HAP-1 (cell line): ENCODE measurements at places on chromosomes 11 and 22.

GRCh38 chr11:20208622-20209111, 48.4 kb upstream of the DBX1 start:
- DNase-seq: peak; percentile 69

DNA sequence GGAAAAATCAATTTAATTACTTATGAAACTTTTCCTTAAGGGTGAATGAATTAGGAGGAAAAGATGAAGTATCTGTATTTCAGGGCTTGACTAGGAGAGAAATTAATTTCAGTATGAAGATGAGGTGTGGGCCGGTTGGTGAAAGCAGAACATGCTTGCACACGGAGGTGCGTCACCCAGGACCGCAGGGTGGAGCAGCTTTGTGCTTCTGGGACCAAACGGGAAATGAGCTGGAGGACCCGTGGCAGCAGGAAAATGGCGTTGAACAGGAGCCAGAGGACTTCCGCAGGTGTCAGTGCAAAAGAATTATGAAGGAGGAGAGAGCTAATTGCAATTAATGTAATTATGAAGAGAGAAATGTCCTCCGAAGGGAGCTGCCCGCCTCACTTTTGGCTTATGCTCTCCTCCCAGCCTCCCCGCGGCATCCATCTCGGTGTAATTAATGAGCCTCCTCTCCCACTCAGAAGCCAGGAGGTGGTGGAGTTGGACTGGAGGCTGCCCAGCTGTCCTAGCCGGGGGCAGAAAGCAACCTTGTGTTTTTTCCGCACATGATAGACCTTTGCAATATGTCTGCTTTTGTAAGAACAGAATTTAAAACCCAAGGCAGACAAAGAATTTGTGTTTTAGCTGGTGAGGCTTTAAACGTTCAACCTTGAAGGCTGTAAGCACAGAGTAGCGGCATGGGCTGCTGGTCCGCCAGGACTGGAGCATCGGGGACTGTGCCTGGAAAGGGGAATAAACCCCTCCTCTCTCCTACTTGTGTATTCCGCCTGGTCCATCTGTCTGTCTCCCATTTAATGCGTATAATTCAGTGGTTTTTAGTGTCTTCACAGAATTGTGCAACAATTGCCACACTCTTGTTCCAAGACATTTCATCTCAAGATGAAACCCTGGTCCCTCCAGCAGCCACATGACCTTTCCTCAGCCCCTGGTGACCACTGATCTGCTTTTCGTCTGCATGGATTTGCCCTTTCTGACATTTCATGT, 180.6 kb downstream of the TBC1D22A start:
- no peak for DNase-seq

GRCh38 chr11:83118814-83119213, 38.1 kb upstream of the PCF11 start:
- DNase-seq: no peak

DNA sequence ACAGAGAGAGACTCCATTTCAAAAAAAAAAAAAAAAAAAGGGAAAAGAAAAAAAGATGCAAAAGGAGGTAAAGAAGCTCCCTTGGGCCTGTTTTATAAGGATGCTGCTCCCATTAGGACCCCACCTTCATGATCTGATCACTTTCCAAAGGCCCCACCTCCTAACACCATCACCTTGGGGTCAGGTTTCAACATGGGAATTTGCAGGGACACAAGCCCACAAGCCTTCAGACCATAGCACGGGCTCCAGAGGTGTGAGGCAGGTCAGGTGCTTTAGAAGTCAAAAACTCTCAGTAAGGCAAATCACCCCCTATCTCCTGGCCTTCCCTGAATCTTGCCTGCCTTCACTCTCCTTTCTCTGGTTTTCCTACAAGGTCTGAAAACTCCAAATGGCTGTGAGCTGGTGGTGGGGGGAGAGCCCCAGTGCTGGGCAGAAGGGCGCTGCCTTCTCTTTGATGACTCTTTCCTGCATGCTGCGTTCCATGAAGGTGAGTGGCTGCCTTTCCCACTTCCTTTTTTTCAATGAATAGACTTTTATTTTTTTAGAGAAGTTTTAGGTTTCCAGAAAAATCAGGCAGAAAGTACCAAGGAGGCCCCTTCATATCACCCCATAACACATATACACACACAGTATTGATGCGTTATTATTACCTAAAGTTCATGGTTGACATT, 13.2 kb downstream of the ASPHD2 start:
- no peak for DNase-seq

DNA sequence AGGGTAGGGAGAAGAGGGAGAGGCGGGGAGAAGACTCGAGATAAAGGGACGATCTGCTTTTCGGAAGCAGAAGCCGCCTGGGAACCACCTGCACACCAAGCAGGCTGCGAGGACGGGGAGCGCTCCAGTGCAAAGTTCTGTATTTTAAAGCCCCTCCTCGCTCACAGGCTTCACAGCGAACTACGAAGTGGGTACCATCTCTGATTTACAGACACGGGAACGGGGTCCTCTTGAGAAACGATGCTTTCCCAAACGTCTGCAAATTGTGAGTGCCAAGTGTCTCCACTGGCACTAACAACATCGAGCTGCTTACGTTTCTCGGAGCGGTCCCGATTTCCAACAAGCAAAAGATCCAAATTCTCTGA, 700 bp upstream of the STX3 start:
- DNase-seq: no peak

GRCh38 chr11:135069890-135070289, 657.8 kb upstream of the B3GAT1 start:
- no peak for DNase-seq

DNA sequence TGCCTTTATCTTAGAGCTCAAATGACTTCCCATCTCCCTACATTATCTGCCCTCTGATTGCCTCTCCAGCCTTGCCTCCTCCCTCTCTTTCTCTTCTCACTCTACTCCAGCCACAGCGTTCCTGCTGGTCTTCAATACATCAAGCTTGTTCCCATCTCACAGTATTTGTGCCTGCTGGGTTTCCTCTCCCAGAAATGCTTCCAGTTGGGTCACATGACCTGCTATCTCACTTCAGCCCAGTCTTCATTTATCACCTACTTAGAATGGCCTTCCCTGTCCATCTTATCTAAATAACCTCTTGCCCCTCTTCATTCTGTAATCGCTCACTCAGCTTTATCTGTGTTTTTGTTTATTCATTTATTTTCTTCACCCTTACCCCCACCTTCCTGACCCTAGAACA, 61.8 kb upstream of the FAR1 start:
- DNase-seq: no peak

GRCh38 chr11:11036848-11037732, 179.2 kb upstream of the ZBED5 start:
- DNase-seq: peak; percentile 60

- no peak for DNase-seq
Measured at GRCh38 chr22:39558254-39558727, 12.3 kb upstream of the CACNA1I start.

DNA sequence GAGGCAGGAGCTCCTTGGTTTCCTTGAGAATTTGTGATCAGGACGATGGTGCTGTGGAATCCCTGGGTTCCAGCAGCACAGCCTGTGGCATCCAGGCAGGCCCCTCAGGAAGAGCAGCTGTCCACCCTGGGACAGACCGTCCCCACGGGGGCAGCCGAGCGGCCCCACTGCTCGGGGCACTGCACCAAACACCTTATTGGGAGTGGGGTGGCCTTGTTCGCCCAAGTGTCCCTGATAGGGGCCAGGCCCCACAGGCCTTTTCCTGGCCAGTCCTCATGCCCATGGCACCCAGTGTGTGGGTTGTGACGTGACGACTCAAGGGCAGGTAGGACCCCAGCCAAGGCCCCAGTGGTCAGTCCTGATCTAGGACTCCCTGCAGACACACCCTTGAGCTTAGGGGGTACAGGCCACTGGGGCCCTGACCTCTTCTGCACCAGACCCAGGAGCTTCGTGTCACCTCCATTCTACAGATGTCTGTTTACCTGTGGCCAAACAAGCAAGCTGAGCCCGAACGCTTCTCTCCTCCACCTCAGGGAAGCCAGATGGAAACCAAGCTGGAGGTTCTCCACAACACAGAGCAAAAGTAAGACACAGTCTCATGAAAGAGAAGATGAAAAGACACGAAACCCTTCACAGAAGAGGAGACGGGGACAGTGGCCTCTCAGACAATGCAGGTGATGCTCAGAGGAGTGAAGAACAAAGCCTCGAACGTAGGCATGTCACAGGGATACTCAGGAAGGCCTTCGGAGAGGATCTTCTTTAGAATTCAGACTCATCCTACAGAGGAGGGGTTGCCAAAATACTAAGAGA, 1.6 kb upstream of the BRD1 start:
- no peak for DNase-seq

DNA sequence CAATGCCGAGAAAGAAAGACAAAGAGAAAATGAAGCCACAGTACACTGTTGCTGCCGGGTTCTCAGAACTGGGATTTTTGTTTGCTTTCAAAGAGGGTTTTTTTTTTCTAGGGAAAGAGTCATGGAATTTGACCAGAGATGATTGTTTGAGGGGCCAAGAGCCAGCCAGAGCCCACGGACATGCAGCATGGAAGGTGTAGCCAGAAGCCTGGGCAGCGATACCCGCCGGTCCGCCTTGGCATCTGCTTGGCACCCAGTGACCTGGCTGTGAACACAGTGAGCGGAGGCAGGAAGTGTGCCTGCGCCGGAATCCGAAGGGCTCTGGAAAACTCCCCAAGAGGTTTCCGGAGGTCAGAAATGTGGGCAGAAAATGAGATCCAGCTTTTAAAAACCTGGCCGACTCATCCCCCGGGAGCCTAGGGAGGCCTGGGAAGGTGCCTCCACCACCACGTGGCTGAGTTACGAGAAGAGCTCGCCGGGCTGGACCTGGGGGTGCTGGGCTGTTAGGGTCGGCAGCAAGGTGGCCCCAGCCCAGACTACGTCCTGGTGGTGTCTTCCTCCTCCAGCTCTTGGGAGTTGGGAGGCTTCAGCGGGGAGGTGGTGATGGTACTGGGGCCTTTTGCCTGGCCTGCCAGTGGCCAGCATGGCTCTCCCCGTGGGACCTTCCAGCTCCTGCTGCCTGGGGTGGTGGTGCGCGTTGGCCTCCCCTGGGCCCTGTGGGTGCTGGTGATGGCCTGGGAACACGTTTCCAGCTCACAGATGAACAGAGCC, 61.6 kb upstream of the PPARA start:
- no peak for DNase-seq

GRCh38 chr11:47389577-47390421, 11.5 kb upstream of the SPI1 start:
- DNase-seq: no peak

GRCh38 chr11:134071306-134071705, 2.4 kb downstream of the JAM3 start:
- DNase-seq: no peak

- DNase-seq: no peak
Measured at GRCh38 chr11:14261066-14261465, 97.9 kb downstream of the RRAS2 start.

- DNase-seq: peak; percentile 79
Measured at GRCh38 chr11:74449369-74449931, 17.9 kb downstream of the KCNE3 start.

GRCh38 chr22:39236321-39237317, 8.2 kb downstream of the PDGFB start:
- no peak for DNase-seq

GRCh38 chr11:117462183-117462863, 134.7 kb downstream of the CEP164 start:
- DNase-seq: no peak

DNA sequence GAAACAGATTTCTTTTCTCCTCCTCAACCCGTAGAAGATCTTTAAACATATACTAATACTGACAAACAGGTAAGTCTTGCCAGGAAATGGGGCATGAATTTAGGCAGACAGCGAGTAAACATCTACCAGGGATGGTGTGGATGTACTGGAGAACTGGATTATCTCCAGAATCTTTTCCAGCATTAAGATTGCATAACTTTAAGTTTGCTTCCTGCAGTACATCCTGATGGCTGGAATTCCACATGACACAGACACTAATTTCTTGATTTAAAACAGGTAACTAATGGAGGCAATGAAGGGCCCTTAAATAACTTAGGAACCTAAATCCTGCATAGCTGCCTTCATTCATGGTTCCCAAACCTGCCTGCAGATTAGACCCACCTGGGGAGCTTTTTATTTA, 40.7 kb downstream of the JHY start:
- DNase-seq: no peak

- DNase-seq: no peak
Measured at GRCh38 chr11:79950172-79950571, 509.3 kb upstream of the TENM4 start.

- DNase-seq: no peak
Measured at GRCh38 chr11:70505761-70506657, 107.7 kb downstream of the CTTN start.

DNA sequence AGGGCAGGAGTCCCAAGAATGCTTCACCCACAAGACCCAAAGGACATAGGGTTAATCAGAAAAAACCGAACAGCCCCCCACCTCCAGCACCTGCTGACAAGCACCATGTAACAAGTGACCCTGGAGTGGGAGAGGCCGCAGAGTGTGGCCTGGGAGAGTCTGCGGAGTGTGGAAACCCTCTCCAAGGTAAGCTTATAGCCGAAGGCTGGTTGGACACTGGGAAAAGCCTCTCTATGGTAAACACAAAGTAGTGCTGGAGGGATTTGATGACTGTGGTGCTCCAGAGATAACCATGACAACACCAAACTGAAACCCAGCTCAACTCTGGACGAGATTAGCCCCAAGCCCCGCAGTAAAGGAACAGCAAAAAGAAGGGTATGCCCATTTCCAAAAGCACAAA, 19.2 kb downstream of the ASCL2 start:
- DNase-seq: no peak

DNA sequence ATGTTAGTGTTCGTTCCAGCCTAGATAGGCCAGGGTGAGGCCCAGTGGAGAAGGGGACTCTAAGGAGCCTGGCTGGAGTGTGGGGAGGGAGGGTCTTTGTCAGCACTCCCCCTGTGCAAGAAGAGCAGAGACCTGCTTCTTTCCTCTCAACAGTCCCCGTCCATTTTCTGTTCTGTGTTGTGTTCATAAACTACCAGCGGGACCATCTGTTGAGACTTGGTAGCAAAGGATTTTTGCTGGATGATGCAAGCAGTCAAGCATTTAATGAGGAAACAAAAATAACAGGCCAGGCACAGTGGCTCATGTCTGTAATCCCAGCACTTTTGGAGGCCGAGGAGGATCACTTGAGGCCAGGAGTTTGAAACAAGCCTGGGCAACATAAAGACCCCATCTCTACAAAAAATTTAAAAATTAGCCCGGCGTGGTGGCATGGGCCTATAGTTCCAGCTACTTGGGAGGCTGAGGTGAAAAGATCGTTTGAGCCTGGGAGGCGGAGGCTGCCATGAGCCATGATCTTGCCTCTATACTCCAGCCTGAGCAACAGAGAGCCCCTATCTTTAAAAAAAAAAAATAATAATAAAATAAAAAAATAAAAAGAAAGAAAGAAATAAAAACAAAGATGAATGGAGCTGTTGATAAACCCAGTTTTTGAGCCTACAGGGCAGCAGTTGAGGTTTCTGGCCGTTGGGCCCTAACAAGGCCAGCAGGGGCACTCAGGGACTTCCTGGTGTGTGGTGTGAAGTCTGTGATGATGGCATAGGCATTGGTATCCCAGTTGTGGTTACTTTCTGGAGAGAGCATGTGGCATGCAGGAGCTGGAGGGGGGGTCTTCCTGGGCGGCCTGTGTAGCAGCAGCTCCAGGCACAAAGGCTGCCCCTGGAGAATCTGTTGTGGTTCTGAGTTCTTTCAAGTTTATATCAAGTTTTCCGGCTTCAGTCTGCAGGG, 1.7 kb upstream of the TXNRD2 start:
- DNase-seq: no peak

GRCh38 chr22:38124236-38124974, 13.9 kb upstream of the BAIAP2L2 start:
- no peak for DNase-seq
